ENCODE measurements at places on chromosomes 3 and 15. TPM values are rescaled to one million over a fixed set of nuclear protein-coding genes. Genes with fewer than 3 reads are reported as not detected.

Gene MITF
- 0.38 TPM for total RNA-seq

Gene TF
- not detected for total RNA-seq

Gene SAMD7
- not detected for total RNA-seq

Gene NDN
- total RNA-seq: 133 TPM

Gene ZKSCAN7
- total RNA-seq: 4.5 TPM

Gene SUCNR1
- total RNA-seq: under 0.01 TPM

Gene NOX5
- total RNA-seq: 0.11 TPM

Gene PRR20G
- not detected for total RNA-seq

Gene AMIGO3
- total RNA-seq: not detected

Gene SH3GL3
- not detected for total RNA-seq

Gene GPR149
- total RNA-seq: not detected

Gene THOC7
- total RNA-seq: 54.8 TPM

Gene PKM
- 2,534 TPM for total RNA-seq

Gene CD200R1
- total RNA-seq: 0.38 TPM

Gene ST8SIA2
- not detected for total RNA-seq

Gene ISLR
- total RNA-seq: 110 TPM

Gene AVEN
- 27.0 TPM for total RNA-seq

Gene ZPLD1
- total RNA-seq: 0.22 TPM

Gene IL12A
- 2.8 TPM for total RNA-seq

Gene LSAMP
- 4.5 TPM for total RNA-seq

Gene CFAP91
- not detected for total RNA-seq

Gene IGDCC3
- total RNA-seq: not detected

Gene GRM7
- total RNA-seq: not detected

Gene PPM1L
- under 0.01 TPM for total RNA-seq

Gene LRRIQ4
- not detected for total RNA-seq

Gene BCHE
- total RNA-seq: not detected

Gene CMC1
- total RNA-seq: 0.97 TPM

Gene INSYN1
- total RNA-seq: 10.4 TPM

Gene LPP
- 47.8 TPM for total RNA-seq

Gene CACNA2D2
- total RNA-seq: not detected

Gene OXSR1
- 40.0 TPM for total RNA-seq

Gene FOXB1
- total RNA-seq: not detected

Gene SAMMSON
- total RNA-seq: not detected

Gene BNC1
- 8.7 TPM for total RNA-seq

Gene FHIT
- 0.22 TPM for total RNA-seq

Gene IGSF10
- not detected for total RNA-seq

Gene COLQ
- 1.1 TPM for total RNA-seq

Gene CHST14
- 26.6 TPM for total RNA-seq

Gene PYGO1
- total RNA-seq: 5.4 TPM

Gene BSN
- total RNA-seq: under 0.01 TPM

Gene CAMKV
- total RNA-seq: not detected

Gene SHISA5
- total RNA-seq: 153 TPM

Gene CSPG5
- total RNA-seq: not detected

Gene SPESP1
- 3.4 TPM for total RNA-seq

Gene CCR4
- total RNA-seq: not detected

Gene TIMP4
- not detected for total RNA-seq

Gene SLC22A13
- 0.38 TPM for total RNA-seq

Gene EIF4E3
- total RNA-seq: 1.1 TPM

Gene GHSR
- total RNA-seq: not detected

Gene TMIE
- total RNA-seq: 0.11 TPM

Measured in GM23248 (cell line).